ENCODE measurements at places on chromosomes 12 and 14.
A peak's percentile ranks its signal among the peaks of the same experiment; 100 is the strongest.

GRCh38 chr14:71341156-71341555 lies 433.9 kb downstream of the PCNX1 start:
- DNase-seq, result no peak

GRCh38 chr12:22029991-22030390 lies 16.0 kb upstream of the CMAS start:
- DNase-seq, result no peak

DNA sequence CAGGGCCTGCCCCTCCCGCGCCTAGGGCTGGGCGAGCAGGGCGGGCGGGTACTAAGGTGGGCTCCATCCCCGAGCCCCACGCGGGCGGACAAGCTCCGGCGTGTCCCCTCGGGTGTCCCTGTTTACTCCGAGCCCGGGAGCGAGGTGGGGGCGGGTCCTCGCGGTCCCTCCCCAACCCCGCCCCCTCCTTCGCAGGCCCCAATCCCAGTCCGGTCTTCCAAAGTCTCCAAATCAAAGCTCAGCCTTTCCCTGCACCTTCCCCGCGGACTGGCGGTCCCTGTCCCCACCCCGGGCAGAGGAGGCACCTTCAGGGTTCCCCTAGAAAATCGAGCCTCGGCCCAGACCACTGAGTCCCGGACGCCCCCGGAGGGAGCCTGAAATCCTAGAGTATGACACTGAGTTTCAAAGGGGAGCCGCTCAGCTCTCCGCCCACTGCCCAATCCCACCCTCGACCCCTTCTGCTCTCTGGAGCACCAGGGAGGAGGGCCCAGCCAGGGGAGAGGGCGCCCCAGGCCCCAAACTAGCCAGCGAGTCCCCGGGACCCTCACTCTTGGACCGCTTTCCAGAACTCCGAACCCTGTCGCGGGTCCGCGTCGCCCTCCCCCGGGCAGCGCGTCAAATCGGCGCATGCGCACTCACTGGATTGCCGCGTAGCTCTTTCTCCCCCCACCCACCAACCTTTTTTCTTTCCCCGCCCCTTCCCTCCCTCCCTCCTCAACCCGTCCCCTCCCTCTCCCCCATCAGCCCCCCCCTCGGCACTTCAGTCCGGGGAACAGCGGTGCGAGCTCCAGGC lies at the start of gene LRP1:
TSS of gene LRP1 (plus strand) at position 758 of the 793 bp plus-strand sequence. CDS start 482 bp downstream, outside the sequence.
- DNase-seq, result no peak

GRCh38 chr14:20460458-20461224 lies 593 bp downstream of the PIP4P1 start:
- DNase-seq, result no peak

GRCh38 chr14:22872033-22872832 lies 693 bp downstream of the LRP10 start:
- no peak for DNase-seq

DNA sequence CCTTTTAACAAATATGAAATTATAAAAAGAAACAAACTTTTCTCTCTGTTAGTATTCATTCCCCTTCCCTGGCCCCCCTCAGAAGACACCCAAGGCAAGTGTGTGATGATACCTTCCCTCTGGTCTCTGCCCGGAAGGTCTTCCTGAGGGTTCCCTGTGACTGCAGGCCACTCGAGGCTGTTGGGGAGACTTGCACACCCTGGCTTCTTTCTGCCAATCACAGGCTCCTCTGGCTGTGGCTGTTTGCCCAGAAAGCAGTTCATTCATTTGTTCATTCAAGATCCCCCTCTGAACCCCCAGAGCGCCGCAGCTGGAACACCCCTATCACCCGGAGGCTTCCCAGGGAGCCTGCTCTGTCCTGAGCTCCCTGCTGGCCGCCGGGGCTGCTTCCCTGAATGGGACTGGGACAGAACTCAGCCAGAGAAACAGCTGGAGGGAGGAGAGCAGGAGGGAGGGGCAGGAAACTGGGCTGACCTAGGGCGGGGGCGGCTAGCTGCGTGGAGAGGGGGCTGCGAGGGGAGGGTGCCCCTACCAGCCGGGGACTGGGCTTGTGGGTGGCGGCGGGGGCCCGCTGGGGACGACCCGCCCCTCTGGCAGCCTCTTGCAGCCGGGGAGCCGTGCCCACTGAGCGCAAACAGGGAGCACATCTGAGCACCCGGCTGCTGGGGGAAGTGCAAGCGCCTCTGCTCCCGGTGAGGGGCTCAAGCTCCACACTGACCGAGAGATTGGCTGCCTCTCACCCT lies at the start of gene CMKLR1:
TSS of gene CMKLR1 (minus strand) at position 397 of the 743 bp plus-strand sequence. CDS start 45,720 bp downstream, outside the sequence.
- DNase-seq, result no peak

DNA sequence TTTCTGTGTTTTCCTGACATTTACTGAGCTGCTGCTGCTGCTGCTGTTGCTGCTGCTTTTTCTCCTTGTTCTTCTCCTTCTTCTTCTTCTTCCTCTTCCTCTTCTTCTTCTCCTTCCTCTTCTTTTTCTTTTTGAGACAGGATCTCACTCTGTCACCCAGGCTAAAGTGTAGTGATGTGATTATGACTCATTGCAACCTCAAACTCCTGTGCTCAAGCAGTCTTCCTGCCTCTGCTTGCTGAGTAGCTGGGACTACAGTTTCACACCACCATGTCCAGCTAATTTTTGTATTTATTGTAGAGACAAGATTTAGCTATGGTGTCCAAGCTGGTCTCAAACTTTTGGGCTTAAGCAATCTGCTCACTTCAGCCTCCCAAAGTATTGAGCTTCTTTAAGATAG lies 95.8 kb downstream of the TMTC3 start:
- no peak for DNase-seq

GRCh38 chr14:105086833-105087307 lies 21.6 kb upstream of the GPR132 start:
- DNase-seq, result no peak

- peak; percentile 27 for DNase-seq
These were observed 64.2 kb downstream of the DRAM1 start for GRCh38 chr12:101941306-101942249.

- no peak for DNase-seq
These were observed 12.5 kb downstream of the PLD4 start for GRCh38 chr14:104937161-104937560.

DNA sequence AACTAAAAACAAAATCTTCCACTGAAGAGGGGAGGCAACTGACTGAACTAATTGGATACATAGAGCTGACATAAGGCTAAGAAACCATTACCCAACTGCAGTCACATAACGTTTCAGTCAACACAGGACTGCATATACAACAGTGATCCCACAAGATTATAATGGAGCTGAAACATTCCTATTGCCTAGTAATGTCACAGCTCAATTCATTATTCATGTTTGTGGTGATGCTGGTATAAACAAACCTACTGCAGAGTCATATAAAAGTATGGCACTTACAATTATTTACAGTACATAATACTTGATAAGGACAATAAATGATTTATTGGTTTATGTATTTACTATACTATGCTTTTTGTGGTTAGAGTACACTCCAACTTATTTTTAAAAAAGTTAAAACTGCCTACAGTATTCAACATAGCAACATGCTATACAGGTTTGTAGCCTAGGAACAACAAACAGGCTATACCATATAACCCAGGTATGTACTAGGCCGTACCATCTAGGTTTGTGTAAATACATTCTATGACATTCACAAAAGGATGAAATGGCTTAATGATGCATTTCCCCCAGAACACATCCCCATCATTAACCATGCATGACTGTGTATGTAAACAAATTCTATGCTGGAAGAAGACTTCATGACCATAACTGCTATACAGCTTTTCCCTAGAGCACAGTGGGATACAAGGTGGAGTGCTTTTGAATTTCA lies 4.3 kb downstream of the NAP1L1 start:
- DNase-seq, result no peak

GRCh38 chr12:117069101-117069797 lies 30.0 kb downstream of the TESC start:
- no peak for DNase-seq

DNA sequence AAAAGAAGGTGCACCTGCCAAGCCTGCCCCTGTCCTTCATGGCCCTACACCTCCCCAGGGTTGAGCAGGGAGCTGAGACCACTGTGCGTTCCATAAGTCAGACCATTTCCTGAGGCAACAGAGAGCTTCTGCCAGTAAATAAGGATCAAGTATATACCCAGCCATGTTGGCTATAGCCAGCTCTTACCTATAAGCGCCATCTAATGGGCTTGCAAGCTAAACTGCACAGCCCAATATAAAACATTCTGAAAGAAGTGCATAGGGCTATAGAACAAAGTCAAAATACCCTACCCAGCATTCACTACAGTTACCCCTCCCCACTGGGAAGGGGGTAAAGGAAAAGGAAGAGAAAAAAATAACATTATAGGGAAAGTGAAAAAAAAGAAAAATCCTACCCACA lies 59.3 kb upstream of the SCAF11 start:
- DNase-seq, result no peak

DNA sequence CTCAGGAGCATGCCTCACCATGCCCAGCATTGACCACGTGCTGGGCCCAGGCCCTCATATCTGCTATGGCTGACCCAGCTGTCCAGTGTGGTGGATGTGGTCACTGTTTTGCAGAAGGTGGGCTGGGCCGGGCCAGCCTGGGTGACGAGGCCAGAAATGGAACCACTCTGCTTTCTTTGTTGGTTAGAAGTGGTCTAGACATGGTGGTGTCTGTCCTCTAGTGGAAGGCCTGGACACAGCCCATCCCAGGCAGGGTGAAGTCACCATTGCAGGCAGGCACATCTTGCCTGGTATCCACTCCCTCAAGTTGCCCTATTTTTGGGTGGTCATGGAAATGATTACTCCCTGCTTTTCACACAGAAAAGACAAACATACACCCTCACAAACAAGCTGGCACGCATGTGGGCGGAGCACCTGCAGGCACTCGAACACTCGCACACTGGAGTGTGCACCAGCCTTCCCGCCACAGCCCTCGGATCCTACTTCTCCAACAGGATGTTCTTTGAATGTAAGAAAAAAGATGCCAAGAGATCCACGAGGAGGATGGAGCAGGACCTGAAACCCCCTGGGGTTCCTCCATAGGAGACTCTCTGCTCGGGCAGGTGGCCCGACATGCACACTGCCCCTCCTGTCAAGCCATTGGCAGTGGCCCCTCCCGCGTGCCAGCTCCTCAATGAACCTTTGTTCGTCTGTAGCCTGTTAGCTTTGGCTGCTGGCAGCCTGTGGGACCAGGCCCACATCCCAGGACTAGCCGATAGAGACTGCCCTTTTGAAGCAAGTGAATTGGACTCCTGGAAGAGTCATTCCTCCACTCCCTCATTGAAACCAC lies 38.4 kb downstream of the MLXIP start:
- no peak for DNase-seq

DNA sequence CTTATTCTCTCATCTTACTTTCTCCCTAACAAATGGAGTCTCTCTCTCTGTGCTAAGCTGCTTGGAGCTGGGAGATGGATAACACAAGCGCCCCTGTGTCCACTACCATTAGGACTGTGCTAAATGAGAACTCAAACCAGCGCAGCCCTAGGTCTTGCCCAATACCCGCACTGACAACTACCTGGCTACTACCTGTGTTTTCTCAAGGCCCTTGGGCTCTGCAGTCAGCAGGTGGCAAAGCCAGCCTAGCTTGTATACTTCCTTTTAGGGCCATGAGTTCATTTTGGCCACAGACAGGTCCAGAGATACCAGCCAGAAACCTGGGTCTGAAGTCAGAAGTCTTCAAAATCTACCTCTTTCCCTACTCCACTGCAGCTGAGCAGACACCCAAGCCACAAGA lies 13.0 kb upstream of the SLCO1B1 start:
- no peak for DNase-seq

DNA sequence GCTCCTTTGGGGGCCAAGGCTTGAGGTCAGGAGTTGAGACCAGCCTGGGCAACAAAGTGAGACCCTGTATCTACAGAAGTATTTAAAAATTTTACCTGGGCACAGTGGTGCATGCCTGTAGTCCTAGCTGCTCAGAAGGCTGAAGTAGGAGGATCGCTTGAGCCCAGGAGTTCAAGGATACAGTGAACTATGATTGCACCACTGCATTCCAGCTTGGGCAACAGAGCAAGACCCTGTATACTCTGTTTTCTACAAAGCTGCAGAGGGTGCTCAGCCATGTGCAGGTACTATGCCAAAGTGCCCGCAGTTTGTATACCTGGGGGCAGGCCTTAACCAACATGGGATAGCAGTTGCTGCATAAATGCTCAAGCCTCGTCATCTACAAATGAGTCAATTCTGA lies 26.8 kb upstream of the CDKL1 start:
- no peak for DNase-seq

DNA sequence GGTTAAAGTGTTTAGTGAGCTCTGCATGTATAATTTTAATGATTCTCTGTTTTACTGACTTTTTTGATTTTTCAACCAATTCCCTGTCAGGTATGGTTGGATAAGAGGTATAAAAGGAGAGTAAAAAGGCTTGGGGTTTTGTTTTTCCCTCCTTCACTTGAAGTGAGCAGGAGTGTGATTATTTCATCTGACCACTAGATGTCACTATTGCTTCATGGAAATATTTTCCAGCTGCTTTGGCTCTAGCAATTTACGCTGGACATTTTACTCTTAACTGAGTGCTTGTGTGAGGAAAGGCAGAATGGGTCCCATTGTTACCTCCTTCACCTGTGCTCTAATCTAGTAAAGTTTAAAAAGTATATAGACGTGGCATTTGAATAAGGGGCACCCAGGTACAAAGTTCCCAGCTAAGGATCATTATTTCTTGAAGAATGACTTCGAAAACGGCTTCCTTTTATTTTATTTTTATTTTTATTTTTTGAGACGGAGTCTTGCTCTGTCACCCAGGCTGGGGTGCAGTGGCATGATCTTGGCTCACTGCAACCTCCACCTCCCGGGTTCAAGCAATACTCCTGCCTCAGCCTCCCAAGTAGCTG lies 66.5 kb downstream of the TBC1D30 start:
- DNase-seq, result peak; percentile 63

GRCh38 chr12:68310370-68310769 lies 21.8 kb downstream of the MDM1 start:
- DNase-seq, result peak; percentile 45

DNA sequence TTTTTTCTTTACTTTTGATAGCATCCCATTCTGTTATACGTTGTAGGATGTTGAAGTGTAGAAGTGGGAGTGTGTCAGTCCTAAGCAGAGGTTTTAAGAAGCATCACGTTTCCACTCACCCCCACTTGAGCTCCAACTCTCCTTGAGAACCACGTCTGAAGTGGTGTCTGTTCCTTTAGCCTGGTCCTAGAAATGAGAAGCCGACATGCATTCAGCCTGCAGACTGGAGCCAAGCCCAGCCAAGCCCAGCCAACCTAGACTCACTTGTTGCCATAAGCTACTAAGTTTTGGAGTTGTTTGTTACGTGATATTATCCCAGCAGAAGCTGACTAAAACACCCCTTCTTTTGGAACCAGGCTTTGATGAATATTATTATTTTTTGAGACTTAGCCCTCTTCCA lies 4.4 kb upstream of the ELK3 start:
- no peak for DNase-seq

DNA sequence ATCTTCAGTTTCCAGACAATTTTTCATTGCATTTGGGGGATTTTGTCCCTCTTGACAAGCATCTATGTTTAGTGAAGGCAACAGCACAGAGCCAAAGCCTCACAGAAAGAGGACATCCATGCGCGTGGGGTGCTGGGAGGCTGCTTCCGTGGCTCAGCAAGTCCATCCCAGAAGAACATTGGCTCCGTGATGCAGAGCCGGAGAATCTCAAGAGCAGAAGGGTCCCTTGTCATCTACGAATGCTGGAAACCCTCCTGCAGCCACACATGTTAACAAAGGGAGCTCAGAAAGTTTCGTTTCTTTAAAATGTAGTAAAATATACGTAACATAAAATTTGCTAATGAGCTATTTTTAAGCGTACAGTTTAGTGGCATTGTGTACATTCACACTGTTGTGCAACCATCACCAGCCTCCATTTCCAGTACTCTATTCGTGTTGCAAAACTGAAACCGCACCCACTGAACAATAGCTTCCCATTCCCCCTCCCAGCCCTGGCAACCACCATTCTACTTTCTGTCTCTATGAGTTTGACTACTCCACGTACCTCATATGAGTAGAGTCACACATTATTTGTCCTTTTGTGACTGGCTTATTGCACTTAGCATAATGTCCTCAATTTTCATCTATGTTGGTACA lies 185.9 kb downstream of the TTC7B start:
- no peak for DNase-seq
